ENCODE measurements at places on chromosomes 7 and 10.
A peak's percentile ranks its signal among the peaks of the same experiment; 100 is the strongest.

DNA sequence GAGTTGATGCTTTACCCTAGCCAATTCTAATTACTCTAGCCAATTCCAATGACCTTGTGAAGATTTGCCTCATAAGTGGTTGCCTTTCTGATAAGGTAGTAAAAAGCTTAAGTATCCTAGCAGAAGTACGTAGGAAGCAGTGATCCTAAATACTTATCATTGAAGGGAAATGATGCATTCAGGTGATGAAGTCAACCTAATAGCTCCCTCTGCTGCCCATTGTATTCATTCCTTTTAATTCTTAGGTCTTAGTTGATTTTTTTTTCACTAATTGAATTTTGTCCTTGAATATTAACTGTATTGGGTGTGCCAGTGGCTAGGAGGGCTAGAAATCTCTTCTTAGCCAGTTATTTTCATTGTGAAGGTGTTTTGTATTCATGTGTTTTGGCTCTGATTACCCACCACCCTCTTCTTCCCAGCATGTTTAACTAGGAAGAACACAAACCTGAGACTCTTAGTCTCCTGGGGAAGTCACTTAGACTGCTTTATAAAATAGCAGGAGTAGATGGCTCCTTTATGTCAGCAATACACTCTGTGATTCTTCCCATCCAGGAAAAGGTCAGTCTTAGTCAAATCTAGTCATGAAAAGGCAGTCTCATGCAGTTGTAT lies 46.3 kb downstream of the PLEKHA8 start:
- no peak for DNase-seq

- DNase-seq = no peak
Observed at GRCh38 chr10:33279276-33279675, 55.2 kb downstream of the NRP1 start.

DNA sequence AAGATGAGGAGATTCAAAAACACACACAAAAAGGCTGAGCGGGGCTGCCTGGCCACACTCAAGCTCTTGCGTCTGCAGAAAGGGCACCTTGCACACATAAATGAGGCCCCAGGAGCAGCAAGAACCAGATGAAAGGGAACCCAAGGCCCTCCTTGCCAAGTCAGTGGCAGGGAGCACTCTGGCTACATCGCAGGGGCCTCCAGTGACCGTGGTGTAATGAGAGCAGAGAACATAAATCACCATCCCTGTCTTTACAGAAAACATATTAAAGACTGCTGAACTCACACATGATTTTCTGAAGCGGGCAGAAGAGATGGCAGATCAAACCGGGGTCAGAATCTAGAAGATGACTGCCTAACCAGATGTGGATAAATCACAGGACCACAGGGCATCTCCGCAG lies 80.5 kb downstream of the SLIT1 start:
- DNase-seq = no peak

- no peak for DNase-seq
Observed at GRCh38 chr7:98051118-98051744, 55.4 kb upstream of the LMTK2 start.

GRCh38 chr10:1653321-1653720 lies 84.0 kb downstream of the ADARB2 start:
- DNase-seq = no peak

- DNase-seq = no peak
Observed at GRCh38 chr7:157271991-157272324, 64.8 kb upstream of the DNAJB6 start.

DNA sequence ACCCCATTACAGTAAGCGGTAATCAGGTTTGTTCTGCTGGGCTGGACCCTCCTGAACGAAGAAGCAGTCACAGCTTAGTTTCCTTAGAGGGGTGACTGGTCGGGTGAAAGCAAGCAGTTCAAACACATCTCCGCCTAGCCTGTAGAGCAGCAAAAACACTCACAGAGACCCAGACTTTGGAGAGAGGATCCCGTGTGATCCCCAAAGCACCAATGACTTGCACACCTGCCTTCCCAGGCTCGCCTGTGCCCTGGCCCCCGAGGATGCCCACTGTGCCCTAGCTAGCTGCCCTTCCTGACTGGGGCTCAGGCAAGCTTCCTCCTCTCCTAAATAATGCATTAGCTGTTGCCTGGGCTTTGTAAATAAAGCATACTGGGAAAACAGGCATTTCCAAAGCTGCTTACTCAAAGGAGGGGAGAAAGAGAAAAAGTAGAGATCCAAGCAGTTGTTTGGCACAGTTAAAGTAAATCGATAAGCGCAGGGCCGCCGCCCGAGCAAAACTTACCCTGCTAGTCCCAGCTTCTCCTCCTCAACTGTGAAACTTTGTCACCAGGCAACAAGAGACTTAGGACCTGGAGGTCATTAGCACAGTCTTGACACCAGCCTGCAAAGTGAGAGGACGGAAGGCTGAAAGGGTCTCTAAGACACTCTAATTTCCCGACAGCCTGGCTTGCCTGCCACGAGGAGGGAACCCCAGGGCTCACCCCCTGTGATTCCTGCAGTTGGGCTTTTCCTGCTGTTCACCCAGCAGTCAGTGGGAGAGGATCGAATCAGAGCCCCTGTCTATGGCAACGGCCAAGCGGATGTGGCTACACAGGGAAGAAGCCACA lies 4.8 kb downstream of the LRRC18 start:
- no peak for DNase-seq

DNA sequence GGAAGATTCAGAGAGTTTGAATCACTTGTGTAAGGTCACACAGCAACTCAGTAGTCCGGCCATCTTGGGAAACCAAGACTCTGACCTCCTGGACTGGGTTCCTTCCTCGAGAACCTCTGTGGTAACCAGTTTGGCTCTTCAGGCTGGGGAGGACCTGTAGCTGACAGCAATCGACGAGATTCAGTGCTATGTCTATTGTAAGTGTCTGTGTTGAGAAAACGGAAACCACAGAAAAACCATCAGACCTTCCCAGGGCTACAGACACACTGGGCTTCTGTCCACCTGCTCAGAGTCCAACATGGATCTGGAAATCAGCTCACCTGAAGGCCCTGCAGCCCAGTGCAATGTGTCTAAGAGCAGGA lies 403.7 kb downstream of the RPS24 start:
- no peak for DNase-seq

- DNase-seq = peak; percentile 44
Observed at GRCh38 chr7:87628780-87629569, 777 bp downstream of the RUNDC3B start.

- DNase-seq = peak; percentile 8
Observed at GRCh38 chr10:86342111-86342863, 24.3 kb downstream of the GRID1 start.

GRCh38 chr7:5683280-5683670 lies 98.2 kb downstream of the RNF216 start:
- DNase-seq = no peak

DNA sequence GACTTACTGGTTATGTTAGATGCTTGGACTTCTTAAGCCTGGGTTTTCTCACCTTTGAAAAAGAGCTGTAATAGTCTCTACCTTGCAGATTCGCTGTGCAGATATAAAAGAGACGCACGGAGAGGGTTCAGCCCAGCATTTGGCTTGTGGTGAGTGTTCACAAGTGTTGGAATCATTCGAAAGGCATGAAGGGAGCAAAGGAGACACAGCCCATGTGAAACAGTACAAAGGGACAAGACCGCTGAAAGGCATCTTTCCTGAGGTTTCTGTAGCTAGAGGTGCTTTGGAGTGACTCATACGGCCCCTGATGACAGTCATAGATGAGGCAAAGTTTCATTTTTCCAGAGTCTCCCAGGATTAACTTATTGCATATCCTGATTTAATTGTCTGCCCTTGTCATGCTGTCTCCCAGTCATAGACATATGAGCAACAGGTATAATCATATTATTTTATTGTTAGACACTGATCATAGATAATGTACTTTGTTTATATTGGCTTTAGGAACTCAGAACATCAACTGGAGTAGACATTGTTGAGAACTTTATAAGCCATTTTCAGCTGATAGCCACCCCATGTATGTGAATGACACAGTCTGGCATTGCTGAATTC lies 171.1 kb downstream of the ADRA2A start:
- no peak for DNase-seq

- no peak for DNase-seq
Observed at GRCh38 chr10:82212753-82213152, 337.8 kb downstream of the NRG3 start.

GRCh38 chr10:70652761-70653657 lies 19.3 kb upstream of the ADAMTS14 start:
- no peak for DNase-seq

DNA sequence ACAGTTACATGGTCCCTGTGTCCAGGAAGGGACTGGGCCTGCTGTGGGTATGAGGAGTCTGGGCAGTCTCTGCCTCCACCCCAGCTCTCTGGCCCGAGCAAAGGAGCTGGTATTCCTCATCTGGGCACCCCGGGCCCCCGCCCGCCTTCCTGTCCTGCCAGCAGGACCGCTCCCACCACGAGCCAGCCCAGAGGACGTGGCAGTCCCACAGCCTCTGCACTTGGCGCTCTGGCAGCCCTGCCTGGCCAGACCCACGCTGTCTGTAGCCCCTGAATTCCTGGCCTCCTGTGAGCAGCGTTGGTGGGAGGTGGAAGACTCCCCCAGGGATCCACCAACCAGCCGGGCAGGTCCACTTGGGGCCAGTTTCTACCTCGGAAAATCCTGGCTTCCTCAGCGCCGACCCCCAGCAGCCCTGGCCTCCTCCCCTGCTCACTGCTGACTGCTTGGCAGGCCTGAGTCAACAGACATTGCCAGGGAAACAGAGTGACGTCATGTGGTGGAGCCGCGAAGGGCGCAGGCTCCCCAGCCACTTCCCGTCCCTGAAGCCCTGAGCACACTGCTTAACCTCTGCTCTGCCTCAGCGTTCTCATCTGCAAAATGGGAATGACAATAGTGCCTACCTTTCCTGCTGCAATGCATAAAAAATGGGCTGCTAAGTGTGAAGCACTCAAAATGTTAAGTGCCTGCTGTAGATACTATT lies 21.6 kb upstream of the LIMK1 start:
- DNase-seq = peak; percentile 48

DNA sequence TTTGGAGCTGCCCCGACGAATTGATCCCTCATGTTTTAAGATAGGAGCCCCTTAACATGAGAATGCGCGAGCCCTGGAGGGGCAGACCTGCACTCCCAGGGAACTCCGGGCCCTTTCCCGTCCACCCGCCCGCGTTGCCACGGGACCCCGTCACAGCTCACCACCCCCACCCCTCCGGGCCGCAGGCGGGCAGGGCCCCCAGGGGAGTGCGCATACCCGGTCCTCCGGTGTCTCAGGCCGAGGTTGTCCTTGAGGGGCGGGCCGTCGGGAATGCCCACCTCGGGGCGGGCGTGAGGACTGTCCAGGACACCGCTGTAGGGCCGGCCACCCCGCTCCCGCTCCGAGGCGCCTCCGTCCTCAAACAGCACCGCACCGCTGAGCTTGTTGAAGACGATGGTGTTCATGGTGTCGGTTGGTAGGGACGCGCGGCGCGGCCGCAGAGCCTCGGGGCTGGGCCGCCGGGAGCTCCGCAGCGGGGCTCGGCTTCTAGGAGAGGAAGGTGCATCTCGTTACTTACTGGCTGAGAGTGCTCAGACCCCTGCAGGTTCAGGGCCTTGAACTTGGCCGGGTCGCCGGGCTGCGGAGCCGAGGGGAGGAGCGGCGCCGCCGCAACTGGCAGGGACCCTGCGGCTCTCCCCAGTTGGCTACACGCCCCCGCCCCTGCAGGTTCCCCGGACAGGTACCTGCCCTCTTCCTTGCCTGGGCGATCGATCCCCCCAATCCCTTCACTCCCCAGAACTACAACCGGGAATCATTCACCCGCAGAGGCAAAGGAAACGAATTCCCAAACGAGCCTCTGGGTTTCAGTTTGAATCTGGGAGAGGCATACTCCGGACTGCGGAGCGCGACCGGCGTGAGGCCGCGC lies 2.4 kb downstream of the MKX start:
- DNase-seq = peak; percentile 36

DNA sequence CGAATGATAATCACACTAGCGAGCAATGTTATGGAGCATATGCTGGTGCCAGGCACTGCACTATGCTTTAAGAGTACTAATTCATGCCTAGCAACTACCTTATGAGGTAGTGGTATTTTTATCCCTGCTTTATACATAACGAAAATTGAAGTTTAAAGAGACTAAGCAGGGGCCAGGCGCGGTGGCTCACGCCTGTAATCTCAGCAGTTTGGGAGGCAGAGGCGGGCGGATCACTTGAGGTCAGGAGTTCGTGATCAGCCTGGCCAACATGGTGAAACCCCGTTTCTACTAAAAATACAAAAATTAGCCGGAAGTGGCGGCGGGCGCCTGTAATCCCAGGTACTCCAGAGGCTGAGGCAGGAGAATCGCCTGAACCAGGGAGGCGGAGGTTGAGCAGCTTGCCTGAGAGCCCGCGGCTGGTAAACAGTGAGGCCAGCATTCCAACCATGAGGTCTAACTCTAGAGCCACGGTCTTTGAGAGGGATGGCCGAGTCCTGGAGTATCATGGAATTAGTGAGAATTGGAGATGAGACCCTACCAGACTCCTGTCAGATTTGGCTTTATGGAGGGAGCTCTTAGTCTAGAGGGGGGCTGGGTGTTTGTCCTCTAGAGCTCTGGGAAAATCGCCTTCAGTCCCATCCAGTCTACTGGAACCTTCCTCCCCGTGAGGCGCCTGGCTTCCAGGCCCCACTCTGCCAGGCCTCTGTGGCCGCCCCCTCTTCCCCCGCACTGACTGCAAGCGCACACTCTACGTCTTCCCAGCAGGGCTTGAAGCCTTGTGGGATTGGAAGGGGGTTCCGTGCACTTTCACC lies 11.6 kb downstream of the TLX1 start:
- no peak for DNase-seq

- no peak for DNase-seq
Observed at GRCh38 chr7:4201566-4201965, 480.5 kb upstream of the FOXK1 start.

DNA sequence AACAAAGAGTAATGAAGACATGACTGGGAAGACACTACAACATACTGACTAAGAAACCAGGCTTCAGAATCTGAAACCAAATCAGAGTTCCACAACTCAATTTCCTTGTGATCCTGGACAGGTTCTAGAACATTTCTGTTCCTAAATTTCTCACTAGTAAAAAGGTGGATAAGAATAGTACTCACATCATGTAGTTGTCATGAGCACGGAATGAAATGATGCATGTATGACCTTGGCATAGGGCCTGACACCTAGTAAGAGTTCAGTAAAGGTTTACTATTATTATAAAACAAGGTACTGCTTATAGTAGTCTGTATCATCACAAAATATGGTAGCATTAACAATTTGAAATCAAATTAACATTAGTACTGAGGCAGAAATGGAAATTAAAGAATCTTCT lies 19.9 kb downstream of the DOCK4 start:
- DNase-seq = no peak

DNA sequence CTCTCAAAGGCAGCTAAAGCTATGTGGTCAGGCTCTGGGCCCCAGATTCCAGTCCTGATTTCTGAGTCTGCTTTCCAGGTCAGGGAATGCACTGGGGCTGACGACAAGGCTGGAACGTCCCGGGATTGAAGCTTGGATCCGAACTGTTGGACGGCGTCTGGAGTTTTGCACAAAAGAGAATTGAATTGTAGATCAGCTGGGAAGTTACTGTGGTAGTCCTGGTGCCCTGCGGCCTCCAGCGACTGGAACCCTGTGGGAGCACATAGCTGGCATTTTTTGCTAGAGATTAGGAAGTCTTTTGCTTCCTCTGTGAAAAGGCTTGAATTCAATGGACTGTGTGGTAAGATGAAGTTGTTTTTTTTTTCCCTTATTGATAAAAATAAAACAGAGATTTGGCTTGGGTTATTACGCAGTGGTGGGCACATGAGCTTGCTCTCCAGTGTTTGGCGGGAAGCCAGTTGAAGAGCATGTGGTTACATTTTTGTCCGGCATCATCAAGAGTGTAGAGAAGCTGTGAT lies at the start of gene HK1:
TSS of gene HK1 (plus strand) at position 51 of the 518 bp plus-strand sequence.
- no peak for DNase-seq

- no peak for DNase-seq
Observed at GRCh38 chr10:132242103-132242840, 55.5 kb downstream of the DPYSL4 start.

Measured in activated B cell treated with CpG ODN at 0.5 μM for 24 hours (primary cell).